ENCODE measurements at places on chromosomes 12 and 14.

DNA sequence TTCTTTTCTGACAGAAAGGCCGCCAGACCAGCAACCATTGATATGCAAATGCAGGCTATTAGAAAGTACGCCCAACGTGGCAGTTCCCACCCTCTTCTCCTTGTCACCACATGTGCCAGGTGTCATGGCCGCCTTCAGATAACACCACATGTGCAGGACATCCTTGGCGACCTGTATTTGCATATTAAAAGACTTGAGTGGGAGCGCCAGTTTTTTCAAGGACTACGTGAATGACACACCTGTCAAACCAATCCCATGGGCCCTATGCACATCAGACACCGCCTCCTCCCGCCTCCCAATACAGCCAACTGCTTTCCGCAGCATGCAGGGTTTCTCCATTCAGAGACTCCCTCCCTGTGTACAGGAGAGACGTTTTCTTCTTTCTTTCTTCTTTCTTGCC is 318.6 kb upstream of the FAR2 start:
- DNase-seq, result no peak

GRCh38 chr14:94885481-94886155 is 115.7 kb upstream of the GSC start:
- no peak for DNase-seq

DNA sequence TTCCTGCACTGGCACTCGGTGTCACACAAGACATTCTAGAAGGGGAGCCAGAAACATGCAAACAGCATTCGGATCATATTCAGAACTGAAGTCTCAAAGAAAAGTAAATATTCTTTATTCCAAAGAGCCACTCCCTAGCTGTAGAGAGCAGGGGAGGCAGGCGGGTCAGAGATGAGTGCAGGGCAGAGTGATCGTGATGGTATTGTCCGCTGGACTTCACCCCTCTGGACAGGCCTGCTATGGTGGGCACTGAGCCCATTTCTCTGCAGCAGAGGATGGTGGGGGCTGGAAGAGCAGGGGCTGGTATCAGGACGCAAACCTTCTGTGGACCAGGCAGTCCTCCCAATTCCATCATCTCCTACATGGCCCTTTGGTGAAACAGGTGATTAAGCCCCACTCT is 25.6 kb downstream of the IRF2BPL start:
- DNase-seq, result no peak

DNA sequence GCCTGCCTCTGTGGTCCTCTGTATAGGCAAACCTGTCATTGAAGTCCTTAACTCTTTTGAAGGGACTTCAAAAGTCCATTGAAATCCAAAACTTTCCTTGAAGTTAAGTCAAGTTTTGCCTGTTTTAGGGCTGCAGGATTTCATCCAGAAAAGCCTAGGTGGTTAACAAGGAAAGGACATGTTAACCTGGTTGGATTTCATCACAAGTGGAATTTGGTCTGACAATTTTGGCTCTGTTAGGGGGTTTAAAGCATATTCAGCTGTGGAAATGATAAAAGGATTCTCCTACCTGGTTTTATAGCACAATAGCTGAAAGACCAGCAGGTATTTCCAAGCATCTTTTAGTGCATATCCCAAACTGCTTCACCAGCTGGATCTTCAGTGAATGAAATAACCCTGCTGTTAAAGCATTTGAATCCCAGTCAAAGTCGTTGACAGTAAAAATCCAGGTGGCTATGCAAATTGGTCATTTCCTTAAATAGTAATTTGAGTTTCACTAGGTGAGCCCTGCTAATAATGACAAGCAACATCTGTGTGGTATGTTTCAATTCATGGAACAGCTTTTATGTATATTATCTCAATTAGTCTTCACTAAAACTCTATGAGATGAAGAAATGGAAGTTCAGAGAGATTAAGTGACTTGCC is 400.5 kb downstream of the ETNK1 start:
- no peak for DNase-seq

- no peak for DNase-seq
These were observed 8.1 kb upstream of the MSI1 start for GRCh38 chr12:120376934-120377572.

DNA sequence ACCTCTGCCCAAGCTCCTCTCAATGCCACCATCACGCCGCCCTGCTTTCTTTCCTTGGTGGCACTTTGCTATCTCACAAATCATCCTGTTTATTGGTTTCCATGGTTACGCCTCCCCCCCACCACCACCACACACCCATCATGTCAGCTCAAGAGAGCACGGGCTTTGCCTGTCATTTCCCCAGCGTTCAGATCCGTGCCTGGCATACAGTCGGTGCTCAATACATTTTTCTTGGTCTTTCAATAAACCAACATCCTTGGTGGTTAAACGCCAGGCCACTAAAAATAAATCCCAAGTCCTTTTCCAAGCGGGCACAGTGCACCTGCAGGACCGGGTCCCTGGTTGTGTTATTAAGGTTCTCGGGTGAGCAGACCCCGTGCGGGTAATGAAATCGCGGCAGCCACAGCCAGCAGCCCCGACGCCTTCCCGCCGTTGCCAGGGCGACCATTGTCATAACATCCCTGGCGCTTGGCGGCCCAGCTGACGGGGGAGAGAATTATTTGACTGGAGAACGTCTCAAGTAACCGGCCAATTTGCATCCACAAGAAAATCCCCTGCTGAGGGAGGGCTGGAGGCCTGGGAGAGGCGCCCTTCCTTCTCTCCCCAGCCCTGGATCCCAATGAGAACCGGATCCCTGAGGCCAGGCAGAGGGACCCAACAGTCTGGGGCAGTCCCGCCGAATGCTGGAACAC is 92.9 kb downstream of the KSR2 start:
- DNase-seq, result no peak

DNA sequence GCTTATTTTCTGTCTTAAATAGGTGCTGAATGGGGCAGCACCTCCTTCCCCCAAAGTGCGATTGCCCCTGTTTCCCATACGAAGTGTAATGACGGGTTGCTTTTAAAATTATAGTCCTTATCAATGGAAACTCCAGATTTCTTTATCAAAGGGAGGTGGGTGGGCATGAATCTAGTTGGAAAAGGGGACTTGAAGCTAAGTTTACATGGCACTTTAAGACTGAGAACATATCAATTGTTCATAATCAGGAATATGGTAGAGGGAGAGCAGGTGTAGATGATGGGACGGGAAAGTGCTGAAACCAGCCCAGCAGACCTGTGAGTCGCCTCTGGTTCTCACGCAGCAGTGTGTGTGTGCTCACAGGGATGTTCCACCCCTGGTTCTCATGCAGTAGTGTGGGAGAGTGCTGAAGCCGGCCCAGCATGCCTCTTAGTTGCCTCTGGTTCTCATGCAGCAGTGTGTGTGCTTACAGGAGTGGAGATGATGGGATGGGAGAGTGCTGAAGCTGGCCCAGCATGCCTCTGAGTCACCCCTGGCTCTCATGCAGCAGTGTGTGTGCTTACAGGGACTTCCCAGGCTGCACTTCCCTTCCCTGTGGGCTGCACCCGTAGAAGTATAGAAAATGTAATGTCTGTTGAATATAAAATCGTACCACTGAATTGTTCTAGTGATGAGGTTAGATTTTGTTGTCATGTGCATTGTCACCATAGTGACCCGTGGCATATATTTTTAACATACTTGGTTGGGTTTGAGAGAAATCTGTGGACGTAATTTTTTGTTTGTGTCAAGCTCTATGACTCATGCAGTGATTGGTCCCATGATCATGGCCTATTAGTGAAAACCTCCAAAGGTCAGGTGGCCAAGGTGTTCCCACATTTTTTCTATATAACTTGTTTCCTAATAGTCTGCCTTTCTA is 51.6 kb downstream of the GPATCH2L start:
- DNase-seq, result no peak

GRCh38 chr12:105585107-105585506 is 254.6 kb downstream of the C12orf75 start:
- DNase-seq, result no peak

- no peak for DNase-seq
These were observed 308.0 kb downstream of the ITPR2 start for GRCh38 chr12:26524862-26525465.

DNA sequence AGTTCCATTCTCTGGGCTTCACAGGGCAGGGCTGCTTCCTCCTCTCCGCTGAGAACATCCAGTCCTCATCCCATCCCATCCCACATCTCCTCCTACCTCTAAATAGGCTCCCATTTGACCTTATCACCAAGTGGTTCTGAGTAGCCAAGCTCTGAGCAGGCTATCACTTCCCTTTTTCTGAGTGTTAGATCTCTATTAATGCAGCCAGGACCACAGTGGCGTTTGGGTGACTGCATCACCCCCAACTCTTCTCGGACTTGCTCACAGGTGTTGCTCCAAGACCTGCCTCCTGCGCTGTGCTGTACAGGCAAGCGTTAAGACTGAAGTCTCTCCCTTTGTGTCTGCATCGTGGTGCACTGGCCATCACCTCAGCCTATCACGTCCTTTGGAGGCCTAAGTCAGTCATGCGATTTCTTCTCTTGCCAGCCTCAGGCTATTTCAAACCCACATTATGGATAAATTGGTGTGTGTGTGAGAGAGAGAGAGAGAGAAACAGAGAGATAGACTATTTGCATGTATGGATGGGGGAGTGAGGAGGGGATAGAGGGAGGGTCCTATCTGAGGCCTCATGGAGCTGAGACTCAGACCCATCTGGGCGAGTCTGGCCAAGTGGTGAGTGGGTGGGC is 12.4 kb upstream of the HHIPL1 start:
- DNase-seq, result no peak

DNA sequence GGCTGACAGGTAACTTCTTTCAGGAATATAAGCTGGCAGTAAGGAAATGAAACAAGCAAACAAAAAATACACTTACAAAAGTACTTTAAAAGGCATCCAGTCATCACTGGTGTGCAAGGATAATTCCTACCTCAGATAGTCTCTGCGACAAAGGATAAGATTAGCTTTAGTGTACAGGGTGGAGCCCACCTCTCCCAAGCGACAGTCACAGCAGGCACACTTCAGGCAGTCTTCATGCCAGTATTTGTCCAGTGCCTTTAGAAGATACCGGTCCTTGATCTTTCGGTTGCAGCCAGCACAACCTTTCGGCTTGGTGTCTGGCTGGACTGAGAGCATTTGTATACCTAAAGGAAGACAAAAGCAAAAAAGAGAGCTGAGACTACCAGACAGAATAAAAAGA is 5.4 kb downstream of the LMO3 start:
- DNase-seq, result no peak

DNA sequence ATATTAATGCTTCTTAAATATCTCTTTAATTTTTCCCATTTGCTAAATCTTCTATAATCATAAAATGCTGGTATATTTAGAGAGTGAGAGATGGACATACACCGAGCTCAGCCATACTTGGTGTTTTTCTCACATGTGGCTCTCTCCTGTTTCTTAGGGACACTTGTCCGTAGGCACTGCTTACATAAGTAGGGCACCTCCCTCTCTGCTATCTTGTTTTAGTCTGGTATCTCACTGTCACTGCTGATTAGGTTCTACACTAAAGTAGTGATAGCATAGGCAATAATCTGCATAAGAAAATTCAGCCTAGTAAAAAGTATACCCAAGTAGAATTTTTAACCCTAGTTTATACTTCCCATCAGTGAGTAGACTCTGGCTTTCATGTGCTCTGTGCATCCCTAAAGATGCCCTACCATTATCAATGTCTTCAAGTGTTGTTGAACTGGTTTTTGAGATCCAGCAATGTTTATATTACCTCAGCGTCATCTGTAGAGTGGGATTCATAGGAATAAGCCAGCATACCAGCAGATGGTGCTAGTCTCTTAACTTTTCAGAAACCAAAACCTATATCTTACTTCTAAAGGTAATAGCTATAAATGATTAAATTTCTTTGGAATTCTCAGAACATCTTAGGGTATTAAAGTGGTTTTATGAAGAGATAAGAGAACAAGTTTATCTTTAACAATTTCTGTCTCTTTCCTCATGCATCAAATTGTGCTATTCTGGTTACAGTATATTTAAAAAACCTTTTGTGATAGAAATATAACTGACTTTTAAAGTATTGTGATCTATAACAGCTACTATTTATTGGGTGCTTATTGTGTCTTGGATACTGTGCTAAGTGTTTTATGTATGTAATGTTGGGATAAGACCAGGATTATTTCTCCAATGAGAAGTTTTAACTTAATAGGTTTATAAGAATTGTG is 32.9 kb downstream of the ARID2 start:
- no peak for DNase-seq

DNA sequence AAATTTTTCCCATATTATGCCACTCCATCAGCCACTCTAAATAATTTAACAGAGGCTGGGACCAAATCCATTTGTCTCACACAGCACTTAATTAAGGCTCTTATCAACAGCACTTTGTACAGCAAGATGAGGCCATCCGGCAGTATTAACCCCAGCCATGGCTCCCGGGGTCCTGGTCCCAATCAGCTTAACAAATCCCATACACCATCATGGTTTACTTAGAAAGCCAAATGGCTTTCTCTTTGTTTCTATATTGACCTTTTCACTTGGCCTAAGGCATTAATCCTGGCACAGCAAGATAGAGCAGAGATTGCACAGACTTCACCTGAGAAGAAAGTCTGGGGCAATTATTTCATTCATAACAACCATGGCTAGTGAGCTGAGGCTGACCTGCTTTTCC is 38.6 kb downstream of the SPTSSA start:
- no peak for DNase-seq

DNA sequence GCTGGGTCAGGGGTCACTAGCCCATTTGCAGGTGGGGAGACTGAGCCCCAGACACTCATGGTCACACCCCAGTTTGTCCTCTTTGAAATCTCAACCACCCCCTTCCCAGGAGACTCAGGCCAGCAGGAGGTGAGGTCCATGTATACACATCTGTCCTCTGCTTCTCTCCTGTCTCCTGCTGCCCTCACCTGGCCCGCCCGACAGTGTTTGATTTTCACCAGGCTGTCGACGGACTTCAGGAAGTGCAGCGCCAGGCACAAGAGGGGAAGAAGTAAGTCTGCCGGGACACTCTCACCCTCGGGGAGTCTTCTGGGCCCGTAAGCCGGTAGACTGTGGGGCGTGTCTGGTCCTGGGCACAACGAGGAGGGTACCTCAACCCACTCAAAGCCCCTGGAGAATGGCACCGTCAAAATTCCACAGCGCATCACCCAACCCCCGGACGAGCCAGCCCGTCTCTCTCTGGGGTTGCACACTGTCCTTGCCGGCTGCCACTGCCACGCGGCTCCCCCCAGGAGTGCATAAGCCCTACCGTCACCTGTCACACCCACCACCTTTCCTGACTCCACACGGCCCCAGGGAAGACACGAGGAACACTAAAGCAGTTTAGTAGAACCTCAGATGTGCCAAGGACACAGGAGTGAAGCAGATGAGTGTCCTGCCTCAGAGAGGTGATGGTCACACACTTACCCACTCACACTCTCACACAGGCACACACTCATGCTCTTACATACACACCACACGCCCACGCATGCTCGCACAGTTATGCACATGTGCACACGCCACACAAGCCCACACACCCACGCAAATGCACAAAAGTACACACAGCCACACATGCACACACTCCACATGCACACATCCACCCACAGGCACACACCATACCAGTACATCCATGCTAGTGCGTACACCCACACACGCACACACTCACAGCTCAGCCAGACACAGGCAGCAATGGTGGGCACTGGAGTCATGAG is 13.1 kb upstream of the SIVA1 start:
- no peak for DNase-seq

DNA sequence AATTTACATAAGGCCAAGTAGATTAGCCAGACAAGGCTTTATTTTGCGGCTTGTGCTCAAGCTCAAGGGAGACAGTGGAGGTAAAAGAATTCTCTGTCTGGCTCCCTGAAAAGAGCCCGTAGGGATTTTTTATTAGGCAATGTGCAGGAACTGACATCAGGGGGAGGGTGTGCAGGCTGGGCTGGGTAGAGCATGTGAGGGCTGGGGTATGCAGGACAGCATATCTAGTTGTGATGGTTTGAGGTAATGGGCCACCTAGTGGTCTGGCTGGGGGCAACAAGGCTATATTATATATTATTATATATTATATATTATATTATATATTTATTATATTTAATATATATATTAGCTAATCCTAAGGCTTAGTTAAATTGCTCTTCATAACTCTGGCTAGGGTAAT is 102.1 kb downstream of the TMEM117 start:
- DNase-seq, result no peak
